ENCODE measurements at places on chromosomes 4 and X. TPM values are rescaled to one million over a fixed set of nuclear protein-coding genes. Genes with fewer than 3 reads are reported as not detected.

The TLR10 gene
- total RNA-seq: 0.11 TPM

The TMEM154 gene
- 0.74 TPM for total RNA-seq

The MAP7D3 gene
- total RNA-seq: 10.6 TPM

The ZXDA gene
- total RNA-seq: 4.7 TPM

The NPY1R gene
- 0.73 TPM for total RNA-seq

The HTN3 gene
- not detected for total RNA-seq

DNA sequence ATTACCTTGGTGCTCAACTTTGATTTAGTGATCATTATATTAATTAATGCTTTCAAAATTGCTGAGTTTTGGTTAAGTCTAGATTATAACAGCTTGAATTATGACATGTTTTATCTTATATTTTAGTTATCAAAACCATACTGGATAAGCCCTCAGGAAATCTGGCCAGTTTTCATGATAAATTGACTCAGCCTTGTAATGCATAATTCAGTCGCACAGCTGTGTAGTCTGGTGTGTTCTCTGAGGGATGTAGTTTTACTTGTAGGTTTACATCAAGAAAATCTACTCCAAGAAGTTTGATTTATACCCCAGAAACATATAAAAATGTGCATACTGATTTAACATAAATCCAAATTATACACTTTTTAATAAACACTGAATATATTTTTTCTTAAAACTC is 477.5 kb downstream of the SPRY1 start:
- H3K27me3 ChIP-seq: no peaks in the 10 kb centered on the region
- no peak for DNase-seq

GRCh38 chr4:176300565-176300964 is 19.2 kb upstream of the SPCS3 start:
- no peak for DNase-seq
- no peak overlapping the region for H3K27ac ChIP-seq
- H3K36me3 ChIP-seq: no peaks in the 10 kb centered on the region
- H3K4me1 ChIP-seq: peaks cover 8% of the 10 kb centered on the region
- no peak overlapping the region for H3K4me3 ChIP-seq
- no peaks in the 10 kb centered on the region for H3K27me3 ChIP-seq

GRCh38 chr4:175371091-175371490 is 441.0 kb downstream of the GPM6A start:
- H3K27ac ChIP-seq: no peak overlapping the region
- H3K4me1 ChIP-seq: no peaks in the 10 kb centered on the region
- no peaks in the 10 kb centered on the region for H3K36me3 ChIP-seq
- DNase-seq: no peak
- no peaks in the 10 kb centered on the region for H3K27me3 ChIP-seq
- H3K4me3 ChIP-seq: no peak overlapping the region

GRCh38 chr4:153486281-153487151 is 20.4 kb downstream of the TMEM131L start:
- peaks cover 87% of the 10 kb centered on the region for H3K4me1 ChIP-seq
- peak overlapping the region; percentile 87 for H3K27ac ChIP-seq
- DNase-seq: no peak
- no peaks in the 10 kb centered on the region for H3K36me3 ChIP-seq
- H3K4me3 ChIP-seq: no peak overlapping the region

- H3K4me3 ChIP-seq: peak overlapping the region; percentile 72
- H3K27me3 ChIP-seq: no peaks in the 10 kb centered on the region
- H3K4me1 ChIP-seq: peaks cover 56% of the 10 kb centered on the region
- peaks cover 8% of the 10 kb centered on the region for H3K36me3 ChIP-seq
These were observed 755 bp downstream of the ANKRD17 start for GRCh38 chr4:73257651-73258435.

DNA sequence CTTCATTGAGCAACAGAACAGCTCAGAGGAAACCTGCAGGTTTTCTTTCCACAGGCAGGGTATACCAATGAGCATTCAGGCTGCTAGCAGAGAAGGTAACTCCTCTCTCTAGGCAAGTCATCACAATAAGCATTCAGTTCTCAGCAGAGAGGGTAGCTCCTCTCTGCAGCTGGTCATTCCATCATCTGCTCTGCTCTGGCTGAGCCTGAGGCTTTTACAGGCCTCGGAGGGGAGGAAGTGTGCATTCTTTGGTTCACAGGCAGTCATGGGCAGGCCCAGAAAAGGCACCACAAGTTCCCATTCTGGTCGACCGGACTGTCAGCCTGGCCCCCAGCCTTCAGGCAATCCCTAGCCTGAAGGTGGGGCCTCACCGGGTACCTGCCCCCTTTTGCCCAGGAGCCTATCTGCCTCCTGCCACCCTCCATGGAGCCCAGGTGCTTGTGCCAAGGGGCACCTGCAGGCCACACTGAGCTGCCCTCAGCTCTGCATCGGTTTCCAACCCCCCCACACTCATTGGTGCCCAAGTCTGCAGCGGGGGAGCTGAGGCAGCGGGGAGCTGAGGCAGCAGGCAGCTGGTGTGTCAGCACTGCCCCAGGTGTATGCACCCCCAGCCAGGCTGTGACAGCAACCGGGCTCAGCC is 83.1 kb downstream of the PRDM5 start:
- H3K27me3 ChIP-seq: no peaks in the 10 kb centered on the region
- H3K4me3 ChIP-seq: no peak overlapping the region
- H3K4me1 ChIP-seq: no peaks in the 10 kb centered on the region
- peak; percentile 30 for DNase-seq
- no peaks in the 10 kb centered on the region for H3K36me3 ChIP-seq

DNA sequence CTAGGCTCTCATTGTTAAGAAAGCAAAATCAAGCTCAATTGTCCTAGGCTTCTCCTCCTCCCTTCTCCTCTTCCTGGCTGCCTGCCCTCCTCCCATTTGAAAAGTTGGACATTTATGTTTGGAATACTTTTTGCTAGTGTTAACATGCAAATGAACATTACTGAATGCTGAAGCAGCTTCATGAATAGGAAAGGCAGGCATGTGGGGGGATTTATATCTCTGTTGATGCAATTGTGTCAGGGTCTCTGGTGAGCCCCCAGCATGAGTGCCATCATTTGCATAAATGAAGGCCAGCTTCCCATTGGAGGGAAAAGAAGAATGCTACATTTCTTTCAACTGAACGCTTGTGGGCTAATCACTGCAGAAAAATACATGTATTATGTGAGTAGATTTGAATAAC is 160.1 kb upstream of the NDST3 start:
- DNase-seq: no peak
- no peaks in the 10 kb centered on the region for H3K36me3 ChIP-seq
- no peak overlapping the region for H3K4me3 ChIP-seq
- H3K4me1 ChIP-seq: no peaks in the 10 kb centered on the region

DNA sequence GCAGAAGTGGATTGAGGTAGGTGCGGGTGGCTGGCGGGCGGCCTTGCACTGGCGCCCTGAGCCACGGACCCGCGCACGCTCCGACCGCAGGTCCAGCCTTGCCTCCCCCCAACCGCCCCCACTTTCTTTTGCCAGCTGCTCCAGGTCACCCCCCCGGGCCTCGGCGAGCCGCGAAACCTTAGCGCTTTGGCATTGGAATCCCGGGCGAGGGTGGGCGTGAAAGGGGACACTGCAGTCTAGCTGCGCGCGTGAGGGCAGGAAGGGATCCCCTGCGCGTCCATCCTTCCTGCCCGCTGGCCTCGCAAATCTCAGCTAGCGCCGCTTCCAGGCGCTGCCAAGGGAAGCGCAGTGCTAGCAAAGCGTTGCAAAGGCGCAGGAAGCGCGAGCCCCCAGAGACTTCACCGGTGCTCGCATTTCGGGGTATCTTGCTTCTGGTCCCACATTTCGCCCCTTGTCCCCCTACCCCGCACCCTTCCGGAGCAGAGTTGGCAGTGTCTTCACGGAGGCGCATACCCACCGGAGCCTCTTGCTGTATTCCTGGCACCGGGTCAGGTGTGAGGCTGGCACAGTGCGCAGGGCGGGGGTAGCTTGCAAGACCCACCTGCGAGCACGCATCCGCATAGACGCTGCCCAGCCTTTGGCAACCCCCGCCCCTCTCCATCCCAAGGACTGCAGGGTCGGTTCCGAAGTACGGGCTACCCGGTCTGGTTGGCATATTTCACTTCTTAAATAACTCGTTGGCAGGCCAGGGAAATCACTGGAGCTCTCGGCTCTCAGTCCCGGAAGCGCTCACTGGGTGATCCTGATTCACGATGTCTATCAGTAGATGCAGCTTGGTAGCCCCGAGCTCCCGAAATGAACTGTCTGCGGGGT is 104.4 kb downstream of the UCHL1 start:
- H3K27me3 ChIP-seq: no peaks in the 10 kb centered on the region
- peak; percentile 78 for DNase-seq
- peaks cover 34% of the 10 kb centered on the region for H3K4me1 ChIP-seq
- H3K27ac ChIP-seq: peak overlapping the region; percentile 90
- peak overlapping the region; percentile 90 for H3K4me3 ChIP-seq

DNA sequence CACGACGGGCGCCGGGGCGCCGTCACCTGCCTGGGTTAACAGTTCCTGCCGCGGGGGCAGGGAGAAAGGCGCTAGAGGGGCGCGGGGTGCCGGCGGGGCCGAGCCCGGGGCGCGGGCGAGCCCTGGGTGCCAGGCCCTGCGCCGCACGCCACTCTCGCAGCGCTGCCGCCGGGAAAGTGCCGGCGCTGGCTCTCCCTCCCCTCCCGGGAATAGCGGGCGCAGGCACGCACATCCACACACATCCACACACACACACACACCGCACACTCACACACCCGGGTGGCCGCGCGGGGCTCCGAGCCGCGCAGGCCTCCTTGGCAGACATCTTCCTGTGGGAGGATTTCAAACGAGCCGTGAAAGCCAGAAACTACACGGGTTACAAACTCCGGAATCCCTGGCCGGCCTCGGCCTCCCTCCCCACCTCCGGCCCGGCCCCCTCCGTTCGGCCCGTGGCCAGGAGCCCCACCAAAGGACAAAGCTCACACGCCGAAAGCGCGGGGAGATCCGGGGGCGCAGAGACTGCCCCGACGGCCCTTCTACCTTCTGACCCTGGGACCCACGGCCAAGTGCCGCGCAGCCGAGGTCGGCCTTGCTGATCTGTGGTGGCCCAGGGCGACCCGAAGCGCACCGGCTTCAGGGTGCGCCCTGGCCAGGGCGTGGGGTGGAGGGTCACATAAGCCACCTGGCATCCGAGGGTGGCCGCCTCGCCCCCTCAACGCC is 92.3 kb downstream of the BCOR start:
- H3K4me1 ChIP-seq: no peaks in the 10 kb centered on the region
- H3K4me3 ChIP-seq: peak overlapping the region; percentile 28
- no peak for DNase-seq
- no peaks in the 10 kb centered on the region for H3K27me3 ChIP-seq
- no peak overlapping the region for H3K27ac ChIP-seq
- no peaks in the 10 kb centered on the region for H3K36me3 ChIP-seq

DNA sequence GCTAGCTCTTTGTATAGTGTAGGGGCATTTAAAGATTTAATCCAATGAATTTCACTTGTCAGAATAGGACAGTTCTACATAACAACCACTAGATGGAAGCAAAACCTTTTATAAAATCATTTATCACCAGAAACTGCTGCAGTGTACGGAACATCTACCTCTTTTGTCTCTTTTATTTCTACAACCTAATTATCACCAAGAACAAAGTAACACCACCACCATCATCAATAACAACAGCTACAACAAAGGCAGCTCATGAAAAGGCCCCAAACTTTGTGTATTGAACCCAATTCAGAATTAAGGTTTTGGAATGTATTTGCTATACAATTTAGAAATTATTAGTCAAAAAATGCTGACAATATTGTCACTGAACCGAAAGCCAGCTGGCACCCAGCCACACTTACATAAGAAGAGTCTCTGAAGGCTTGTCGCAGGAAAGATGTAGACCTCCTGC is 260.9 kb upstream of the RPS6KA3 start:
- H3K4me3 ChIP-seq: no peak overlapping the region
- H3K27ac ChIP-seq: no peak overlapping the region
- no peaks in the 10 kb centered on the region for H3K36me3 ChIP-seq
- no peak for DNase-seq
- H3K27me3 ChIP-seq: peaks cover 29% of the 10 kb centered on the region
- H3K4me1 ChIP-seq: no peaks in the 10 kb centered on the region

- H3K36me3 ChIP-seq: no peaks in the 10 kb centered on the region
- no peaks in the 10 kb centered on the region for H3K27me3 ChIP-seq
- no peak for DNase-seq
- H3K4me3 ChIP-seq: no peak overlapping the region
- no peak overlapping the region for H3K27ac ChIP-seq
- H3K4me1 ChIP-seq: no peaks in the 10 kb centered on the region
These were observed 19.4 kb downstream of the RPS6KA6 start for GRCh38 chrX:84168574-84168973.

Measured in psoas muscle (tissue), 8 donors.